GF-D8 (cell line): ENCODE measurements at places on chromosomes 16 and 17.

- no peak for DNase-seq
Measured at GRCh38 chr17:82031303-82031884, at the start of gene RAC3. RAC3 (plus strand) TSS chr17:82031678; CDS start chr17:82031762, 84 bp downstream.

GRCh38 chr17:73785958-73786743, 141.9 kb upstream of the SDK2 start:
- no peak for DNase-seq

- DNase-seq = no peak
Measured at GRCh38 chr16:89732918-89733242, 11.5 kb downstream of the ZNF276 start.

DNA sequence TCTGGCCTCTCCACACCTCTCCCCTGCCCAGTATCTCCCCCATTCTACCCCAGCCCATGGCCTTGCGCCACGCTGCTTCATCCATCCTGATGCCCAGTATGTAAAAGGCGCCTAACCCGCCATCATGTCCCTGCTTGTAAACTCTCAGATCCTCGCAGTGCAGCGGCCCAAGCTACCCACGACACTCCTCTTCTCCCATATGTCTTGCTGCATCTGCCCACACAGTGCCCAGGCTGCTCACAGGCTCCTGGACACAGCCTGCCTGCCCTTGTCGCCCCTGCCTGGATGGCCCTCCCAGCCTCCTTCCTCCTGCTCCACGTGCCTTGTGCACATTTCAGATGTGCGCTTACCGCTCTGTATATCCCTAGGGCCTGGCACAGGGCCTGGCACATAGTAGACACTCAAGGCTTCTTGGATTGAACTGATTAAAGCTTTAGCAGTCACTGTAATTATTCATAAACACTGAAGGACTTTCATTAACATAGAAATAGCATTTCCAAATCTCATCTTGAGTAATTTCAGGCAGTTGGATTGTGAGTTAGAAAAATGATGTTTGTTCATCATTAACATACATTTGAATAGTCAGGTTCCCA, 129.1 kb downstream of the CLEC16A start:
- no peak for DNase-seq

DNA sequence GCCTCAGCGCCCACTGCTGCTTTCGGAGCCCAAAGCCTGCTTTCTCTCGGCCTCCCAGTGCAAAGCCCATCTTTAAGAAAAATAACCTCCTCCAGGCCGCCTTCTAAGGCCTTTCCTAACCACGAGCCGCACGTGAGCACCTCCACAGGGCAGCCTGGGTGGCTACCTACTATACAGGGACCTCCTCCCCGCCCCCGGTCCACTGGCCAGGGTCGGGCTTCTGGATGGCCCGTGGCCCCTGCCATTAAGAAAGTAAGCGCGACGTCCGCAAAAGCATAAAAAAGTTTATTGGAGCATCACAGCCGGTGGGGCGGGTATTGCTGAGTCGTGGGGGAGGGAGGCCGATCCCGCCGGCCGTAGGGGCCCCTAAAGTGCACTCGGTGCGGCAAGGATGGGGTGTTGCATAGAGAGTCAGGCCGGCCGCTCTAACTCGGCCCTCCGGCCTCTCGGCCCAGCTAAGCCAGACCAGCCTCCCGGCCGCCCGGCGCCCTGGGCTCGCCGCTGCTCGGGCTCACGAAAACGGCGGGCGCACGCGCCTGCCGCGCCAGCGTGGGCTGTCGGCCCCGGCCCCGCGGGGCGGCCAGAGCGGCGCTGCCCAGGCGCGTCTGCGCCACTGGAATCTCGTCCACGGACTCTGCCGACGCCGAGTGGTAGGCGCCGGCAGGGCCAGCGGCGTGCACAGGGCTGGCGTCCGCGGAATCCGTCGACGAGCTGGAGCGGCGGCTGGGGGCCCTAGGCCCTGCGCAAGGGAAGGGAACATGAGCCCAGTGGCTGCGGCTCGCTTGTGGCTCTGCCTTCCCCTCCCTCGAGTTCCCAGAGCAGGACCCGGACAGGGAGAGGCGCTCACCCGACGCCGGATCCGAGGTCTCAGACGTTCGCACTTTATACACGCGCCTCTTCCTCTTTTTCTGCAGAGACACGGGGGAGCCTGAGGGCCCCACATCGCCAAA, 1.1 kb upstream of the TPPP3 start:
- DNase-seq = no peak

DNA sequence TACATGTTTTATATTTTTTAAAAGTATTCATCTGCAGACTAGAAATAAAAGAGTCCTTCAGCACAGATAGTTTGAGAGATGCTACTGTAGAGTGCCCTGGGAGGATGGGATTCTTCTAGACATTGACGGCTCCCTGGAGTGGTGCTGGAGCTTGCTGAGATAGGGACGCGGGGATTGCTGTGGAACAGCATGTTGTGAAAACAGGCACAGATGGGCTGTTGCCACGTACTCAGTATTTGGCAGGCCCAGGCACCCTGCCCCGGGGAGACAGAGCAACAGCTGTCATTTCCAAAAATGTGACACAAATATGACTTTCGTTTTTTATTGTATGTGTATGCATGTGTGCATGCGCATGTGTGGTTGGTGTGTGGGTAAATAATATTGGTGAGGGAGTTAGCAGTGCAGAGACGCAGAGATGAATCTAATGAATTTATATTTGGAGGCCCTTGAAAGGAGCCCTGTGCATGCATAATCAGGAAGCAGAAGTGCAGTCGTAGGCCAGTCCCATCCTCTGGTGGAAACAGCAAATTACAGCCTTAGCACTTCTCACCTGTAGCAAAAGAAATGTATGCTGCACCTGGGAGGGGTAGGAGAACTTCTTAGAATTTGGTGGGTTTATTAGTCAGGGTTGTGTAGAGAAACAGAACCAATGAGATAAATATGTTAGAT, 6.2 kb upstream of the ABCA8 start:
- no peak for DNase-seq

- DNase-seq = no peak
Measured at GRCh38 chr17:64778240-64779097, 116.4 kb upstream of the SMURF2 start.

DNA sequence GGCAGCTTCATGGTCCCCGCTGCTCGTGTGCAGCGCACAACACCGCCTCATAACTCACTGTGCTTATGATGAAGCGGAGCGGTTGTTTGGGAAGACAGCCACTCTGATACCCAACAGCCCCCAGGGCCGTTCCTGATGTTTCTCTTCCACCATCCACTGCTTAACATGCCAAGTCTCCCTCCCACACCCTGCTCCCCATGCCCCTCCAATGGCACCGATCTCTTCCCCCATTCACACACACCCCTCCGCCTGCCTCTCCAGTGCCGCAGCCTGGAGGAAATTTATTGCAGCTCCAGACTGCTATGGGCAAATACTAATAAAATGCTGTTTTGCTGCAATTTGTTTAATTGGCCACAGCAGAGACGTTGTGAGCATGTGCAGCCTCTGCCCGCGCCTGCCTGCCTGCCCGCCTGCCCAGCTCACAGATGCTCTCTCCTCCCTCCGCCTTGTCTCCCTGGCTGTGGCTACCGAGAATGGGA, 80.3 kb upstream of the LHX1 start:
- no peak for DNase-seq

DNA sequence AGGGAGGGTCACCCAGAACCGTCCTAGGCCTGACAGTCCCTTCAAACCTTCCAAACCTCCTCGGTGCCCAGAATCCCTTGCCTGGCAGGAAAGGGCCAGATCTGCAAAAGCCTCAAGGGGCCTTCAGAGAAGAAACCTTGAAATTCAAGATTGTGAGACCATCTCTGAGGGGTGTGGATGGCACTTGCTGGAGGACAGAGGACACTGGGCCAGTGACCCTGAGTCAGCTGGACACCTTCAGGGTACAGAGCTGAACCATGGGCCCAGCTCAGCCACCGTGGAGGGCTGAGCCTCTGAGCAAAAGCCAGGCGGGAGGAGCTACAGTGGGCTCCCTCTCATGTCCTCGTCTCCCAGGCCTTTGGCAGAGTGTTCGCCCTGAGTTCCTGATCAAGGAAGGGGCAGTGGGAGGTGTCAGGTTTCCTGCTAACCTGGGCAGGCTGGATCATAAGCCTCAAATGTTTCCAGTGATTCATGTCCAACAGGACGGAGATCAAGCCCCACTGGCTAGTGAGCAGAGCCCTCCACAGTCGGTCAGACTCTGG, 3.0 kb downstream of the PDILT start:
- DNase-seq = no peak

DNA sequence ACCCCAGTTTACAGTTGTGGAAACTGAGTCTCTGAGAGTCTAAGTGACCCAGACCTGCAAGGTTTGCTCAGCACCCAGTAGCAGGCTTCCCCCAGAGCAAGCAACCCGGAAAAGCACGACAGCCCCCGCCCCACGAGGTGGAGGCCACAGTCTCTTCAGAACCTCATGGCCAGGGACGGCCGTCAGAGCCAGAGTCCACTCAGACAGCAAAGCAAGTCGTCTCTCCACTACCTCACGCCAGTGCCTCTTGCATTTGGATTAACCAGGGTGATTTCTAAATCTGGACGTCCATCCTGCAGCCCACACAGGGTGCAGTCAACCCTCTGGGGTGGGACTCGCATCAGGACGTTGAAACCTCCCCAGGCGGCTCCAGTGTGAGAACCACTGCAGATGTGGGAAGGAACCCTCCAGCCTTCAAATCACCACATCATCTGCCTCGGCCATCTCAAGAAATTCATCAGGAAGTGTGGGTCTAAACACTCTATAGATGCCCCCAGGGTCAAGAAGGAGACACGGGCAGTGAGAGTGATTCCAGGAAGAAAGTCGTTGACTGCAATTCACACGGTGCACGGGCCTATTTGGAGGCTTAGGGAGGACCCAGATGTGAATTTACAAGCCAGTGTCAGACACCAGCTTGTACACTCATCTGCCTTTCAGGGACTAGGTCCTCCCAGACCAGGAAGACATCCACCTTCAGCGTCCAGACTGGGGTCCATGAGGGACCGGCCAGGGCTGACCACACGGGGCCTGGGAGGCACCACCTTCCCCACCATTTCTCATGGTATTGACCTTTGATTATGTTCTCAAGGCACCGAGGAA, 20.2 kb upstream of the RBFOX3 start:
- no peak for DNase-seq

DNA sequence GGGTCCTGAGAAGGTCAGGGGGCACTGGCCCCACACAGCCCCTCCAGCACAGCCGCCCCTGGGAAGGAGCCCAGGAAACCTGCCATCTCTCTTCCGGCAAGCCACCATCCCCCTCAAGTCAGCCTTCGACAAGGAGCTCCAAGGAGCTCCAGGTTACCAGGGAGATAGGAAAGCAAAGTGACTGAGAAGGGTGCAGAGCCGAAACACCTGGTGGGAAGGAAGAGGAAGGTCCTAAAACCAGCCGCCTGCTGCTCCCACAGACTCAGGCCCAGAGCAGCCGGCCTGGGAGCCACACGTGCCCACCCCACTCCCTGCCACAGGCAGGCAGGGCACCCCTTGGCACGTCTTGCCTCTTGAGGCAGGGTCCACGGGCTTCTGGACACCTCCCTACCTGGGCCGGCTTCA, 80.7 kb downstream of the TIMM22 start:
- DNase-seq = no peak

DNA sequence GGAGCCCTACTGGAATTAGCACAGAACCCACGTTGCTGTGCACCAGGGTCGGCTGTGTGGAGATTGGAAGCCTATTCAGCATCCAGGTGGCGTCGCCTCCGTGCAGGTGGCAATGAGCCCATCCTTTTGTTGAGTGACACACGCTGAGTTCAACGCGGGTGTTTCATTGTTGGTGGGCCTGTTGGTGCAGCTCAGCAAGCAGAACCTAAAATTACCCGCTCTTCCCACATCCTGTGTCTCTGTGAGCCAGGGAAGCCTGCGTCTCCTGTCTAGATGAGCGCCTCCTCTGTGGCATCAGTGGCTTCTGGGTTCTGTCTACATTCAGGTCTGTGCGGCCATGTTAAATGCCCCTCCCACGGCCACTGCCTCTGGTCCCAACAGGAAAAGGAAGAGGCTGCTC, 14.5 kb downstream of the CD2BP2 start:
- no peak for DNase-seq

DNA sequence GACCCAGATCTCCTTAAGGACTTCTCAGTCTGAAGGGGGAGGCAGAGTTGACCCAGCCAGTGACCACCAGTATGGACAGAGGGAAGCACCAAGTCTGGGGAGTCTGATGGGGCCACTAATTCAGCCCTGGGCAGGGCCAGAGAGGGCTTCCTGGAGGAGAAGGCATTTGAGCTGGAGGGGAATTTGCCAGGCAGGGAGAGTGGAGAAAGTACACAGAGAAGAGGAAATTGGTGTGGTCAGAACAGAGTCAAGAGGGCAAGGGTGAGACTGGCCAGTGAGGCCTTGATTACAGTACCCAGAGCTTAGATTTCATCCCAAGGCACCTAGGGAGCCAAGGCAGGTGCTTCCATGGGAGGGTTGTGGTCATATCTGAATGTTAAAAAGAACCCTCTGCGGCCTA, 36.3 kb downstream of the MYO15A start:
- DNase-seq = no peak

GRCh38 chr17:74080656-74081582, 122.6 kb upstream of the RPL38 start:
- no peak for DNase-seq

- no peak for DNase-seq
Measured at GRCh38 chr17:67150826-67151225, 94.2 kb downstream of the HELZ start.

GRCh38 chr17:64063766-64064224, 43.4 kb upstream of the ICAM2 start:
- DNase-seq = no peak

DNA sequence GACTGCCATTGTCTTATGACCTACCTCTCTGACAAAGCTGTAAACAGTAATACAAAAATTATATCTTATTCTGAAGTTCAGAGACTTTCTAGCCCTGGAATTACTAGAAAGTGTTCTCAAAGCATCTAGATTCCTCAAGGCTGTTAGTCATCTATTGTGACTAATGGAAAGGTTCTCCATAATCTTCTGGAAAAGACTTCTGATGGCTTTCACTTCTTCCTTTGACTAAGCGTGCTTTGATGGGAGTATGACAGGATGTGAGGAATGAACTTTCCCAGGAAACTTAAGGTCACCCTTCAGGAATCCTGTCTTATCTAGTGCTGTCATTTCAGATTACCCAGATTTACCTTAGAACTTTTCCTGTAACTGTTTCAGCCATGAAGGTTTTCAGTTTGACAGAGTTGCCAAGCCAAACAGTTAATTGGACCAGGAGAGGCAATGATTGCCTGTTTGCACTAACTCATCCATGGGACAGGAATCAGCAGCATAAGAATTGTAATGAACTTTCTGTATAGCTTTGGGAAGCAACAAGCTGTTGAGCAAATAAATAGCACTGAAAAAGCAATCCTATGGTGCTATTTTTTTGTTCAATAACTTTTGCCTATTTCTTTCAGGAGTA, 43.5 kb downstream of the AP2B1 start:
- DNase-seq = no peak

GRCh38 chr16:21702276-21702675, 38.5 kb downstream of the OTOA start:
- DNase-seq = no peak

GRCh38 chr17:37037590-37038155, 88.9 kb downstream of the AATF start:
- DNase-seq = no peak
